Nucleus accumbens (tissue), 56 donors: ENCODE measurements at places on chromosomes 5 and 9.

GRCh38 chr5:169408731-169409130 is 107.8 kb upstream of the SLIT3 start:
- DNase-seq: no peak

- no peak for DNase-seq
Measured at GRCh38 chr9:125763394-125763801, 16.2 kb downstream of the PBX3 start.

- no peak for DNase-seq
Measured at GRCh38 chr9:14215614-14216013, 98.3 kb downstream of the NFIB start.

DNA sequence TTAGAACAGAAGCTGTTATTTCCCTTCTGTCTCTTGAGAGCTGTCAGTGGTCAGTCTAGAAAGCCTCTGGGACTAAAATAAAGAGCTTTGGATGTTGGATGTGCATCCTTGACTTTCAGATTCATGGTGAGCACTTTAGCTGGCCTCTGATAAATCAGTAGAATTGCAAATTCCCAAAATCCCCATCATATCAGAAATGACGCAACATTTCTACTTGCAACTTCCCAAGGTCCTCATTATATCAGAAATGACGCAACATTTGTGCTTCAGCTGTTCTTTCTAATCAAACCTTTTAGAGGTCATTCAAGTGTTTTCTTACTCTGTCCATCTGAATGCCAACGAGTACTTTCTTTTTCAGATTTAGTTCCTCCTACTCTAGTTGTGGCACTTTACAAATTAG is 167.3 kb upstream of the MOCS2 start:
- DNase-seq: no peak

DNA sequence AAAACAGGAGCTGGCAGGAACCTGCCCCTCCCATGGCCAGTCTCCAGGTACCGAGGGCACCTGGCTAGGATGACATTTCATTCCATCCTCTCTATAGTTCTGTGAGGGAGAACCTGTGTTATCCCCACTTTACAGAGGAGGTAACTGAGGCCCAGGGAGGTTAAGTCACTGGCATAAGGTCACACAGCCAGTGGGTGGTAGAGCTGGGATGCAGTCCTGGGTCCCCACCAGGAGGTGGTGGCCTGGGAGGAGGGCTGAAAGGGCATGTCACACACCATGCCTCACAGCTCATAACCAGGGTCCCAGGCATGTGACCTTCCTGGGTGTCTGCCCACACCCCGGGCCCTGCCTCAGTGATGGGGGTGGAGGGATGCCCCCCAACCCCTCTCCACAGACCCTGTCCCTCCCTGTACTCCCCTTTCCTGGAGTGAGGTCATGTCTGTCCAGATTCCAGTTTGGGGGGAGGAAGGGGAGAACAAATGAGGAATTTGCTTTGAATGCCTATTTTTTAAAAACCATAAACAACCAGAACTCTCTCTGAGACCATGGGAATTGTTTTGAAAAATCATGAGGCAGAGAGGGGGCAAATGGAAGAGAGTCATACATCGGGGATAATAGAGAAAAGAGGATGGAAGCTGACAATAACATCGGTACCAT is 77.7 kb upstream of the STXBP1 start:
- DNase-seq: no peak

- no peak for DNase-seq
Measured at GRCh38 chr5:12661617-12662370, 757.5 kb upstream of the CTNND2 start.

- no peak for DNase-seq
Measured at GRCh38 chr5:116578676-116579075, 4.1 kb upstream of the SEMA6A start.

DNA sequence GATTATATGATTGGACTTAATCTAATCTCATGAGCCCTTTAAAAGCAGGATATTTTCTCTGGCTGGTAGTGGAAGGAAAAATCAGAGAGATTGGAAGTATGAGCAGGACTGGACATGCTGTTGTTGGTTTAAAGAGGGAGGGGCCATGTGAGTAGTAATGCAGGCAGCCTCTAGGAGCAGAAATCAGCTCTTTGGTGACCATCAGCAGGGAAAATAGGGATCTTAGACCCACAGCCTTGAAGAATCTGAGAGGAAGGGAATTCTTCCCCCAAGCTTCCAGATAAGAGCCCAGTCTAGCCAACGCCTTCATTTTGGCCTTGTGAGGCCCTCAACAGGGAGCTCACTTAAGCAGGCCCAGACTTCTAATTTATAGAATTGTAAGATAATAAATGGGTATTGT is 9.5 kb downstream of the SH3GL2 start:
- DNase-seq: no peak

DNA sequence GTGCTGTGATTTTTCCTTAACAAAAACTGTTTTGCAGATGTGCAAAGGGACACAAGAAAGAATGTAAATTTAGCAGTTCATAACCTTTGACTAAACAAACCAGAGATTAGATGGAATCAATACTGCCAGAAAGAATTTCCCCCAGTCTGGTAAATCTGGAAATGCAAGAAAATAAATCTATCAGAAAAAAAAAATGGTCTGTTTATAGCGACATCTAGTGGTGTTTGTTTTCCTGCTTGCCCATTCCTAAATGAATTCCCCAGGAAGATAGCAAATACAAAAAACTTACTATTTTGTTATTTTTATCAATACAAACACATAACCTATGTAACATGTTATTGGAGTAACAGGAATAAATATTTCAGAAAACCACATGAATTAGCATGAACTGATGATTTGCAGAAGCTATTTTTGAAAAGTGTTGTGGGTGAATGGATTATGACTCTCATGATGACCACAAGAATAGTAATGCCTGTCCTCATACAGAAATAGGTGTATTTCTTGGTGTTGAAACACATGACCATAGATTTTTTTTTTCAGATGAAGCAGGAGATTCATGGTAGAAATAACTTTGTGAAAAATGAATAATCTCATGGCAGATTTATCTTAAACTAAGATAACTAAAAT is 1703.8 kb downstream of the MAT2B start:
- DNase-seq: no peak

GRCh38 chr9:4375424-4376200 is 75.7 kb upstream of the GLIS3 start:
- no peak for DNase-seq

- no peak for DNase-seq
Measured at GRCh38 chr5:32827981-32828380, 116.9 kb downstream of the NPR3 start.

- DNase-seq: no peak
Measured at GRCh38 chr9:136562746-136563495, 17.1 kb upstream of the NOTCH1 start.

- DNase-seq: peak; percentile 61
Measured at GRCh38 chr9:119283078-119283794, 86.0 kb downstream of the BRINP1 start.

DNA sequence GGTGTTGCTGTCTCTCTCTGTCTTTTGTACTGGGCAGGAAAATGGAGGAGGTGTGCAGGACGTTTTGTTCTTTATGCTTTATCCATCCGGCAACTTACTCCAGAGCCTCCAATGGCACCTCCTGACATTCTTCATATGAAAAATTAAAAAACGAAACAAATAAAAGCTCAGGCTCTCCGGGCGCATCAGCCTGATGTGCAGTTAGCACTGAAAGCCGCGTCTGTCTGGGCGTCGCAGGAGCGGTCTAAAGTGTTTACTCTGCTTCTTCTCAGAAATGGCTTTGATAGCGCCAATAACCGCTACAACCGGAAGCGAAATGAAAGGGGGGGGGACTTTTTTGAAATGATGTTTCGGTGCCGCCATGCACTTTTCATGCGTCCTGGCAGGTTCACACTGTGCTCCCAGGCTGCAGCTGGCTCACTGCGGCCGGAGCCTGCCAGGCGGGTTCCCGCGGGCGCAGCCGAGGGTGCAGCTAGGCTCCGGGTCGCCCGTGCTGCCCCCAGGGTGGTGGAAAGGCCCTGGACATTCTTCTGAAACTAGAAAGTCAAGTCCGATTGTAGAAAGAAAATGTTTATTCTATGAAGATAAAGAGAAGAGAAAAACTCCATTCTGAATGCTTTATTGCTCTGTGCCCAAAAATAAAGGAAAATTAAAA is 407.7 kb upstream of the IRX1 start:
- DNase-seq: no peak
